RPMI8226 (cell line): ENCODE measurements at places on chromosomes 6 and 20.

DNA sequence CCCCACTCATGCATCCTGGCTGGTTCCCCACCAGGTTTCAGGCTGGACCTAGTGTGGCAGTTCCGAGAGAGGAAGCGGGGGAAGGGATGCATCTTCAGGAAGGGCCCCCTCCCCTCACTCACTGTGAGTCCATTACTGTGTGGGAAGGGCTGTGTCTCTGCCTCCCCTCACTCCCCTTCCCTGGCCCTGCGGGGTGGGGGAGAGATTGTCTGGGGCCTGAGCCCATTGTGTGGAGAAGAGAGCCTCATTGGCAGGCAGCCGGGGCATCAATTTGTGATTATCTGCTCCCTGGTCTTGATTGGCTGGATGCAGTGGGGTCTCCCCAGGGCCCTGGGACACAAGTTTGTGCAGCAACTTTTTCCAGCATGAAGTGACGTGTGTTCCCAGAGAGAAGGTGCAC is 4.1 kb upstream of the MYT1 start:
- DNase-seq, result no peak

DNA sequence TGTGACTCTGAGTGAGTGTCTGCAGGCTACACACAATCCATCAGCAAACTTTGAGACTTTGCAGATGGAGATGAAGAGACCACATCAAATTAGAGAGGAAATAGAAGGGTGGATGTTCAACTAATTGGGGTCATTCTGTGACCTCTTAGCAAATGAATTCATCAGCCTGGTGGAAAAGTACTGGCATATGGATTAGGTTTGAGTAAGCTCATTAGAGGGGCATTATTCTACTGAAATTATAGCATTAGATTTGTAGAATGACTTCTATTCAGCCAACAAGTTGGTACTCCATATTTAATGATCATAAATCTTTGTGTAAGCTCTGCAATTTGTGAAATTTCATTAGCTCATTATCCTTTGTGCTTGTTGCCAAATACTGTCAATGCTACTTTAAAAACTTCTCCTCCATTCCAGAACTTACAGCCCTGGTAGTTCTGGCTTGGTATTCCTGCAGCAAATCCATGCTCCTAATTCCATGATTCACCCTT is 63.8 kb downstream of the ADTRP start:
- no peak for DNase-seq

GRCh38 chr20:43681468-43681942 is 14.6 kb downstream of the MYBL2 start:
- DNase-seq, result peak; percentile 90

DNA sequence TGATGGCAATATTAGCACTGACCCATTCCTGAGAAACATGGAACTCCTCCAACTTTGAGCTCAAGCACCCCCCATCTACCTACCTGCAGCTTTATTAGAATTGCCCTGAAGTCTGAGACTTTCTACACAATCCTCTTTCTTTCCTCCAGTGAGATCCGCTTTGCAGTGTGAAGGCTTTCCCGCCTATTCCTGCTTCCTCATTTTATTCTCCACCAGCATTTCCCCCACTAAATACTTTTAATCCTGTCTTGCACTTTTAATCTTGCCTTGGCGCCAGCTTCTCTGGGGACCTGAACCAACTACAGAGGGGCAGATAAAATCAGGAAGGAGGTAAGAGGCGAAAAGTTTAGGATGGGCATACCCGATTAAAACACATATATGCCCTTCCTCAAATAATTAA is 178.1 kb upstream of the PRDM1 start:
- DNase-seq, result no peak

DNA sequence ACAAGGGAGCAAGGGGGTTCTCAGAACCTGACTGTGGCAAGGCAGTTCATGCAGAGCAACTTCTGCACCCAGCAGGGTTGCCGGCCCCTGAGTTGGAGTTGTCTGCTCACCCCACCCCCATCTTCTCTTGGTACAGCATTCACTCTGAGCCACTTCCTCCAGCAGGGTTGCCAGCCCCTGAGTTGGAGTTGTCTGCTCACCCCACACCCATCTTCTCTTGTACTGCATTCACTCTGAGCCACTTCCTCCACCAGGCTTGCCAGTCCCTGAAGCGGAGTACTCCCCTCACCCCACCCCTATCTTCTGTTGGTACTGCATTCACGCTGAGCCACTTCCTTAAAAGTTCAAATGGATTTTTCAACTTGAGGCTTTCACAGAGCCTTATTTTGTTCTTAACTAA is 79.7 kb upstream of the SYNDIG1 start:
- DNase-seq, result no peak

GRCh38 chr6:158313989-158314388 is 1.7 kb downstream of the TULP4 start:
- DNase-seq, result no peak

DNA sequence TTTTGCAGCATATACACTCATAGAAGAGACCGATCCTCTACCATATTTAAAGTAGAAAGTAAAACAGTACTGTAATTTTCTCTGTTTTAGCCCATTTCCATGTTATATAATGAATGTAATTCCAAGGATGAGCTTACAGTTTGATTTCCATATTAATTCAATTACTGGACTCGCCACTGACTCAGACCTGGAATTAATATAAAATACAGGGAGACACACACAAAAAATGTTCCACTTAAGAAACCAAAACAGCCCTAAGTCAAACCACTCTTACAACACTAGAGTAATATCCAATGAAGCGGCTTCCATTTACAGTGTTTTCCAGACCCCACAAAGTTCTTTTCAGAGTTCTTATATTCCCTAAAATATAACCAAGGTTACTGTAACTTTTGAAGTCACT is 110.6 kb downstream of the BACH2 start:
- DNase-seq, result no peak

DNA sequence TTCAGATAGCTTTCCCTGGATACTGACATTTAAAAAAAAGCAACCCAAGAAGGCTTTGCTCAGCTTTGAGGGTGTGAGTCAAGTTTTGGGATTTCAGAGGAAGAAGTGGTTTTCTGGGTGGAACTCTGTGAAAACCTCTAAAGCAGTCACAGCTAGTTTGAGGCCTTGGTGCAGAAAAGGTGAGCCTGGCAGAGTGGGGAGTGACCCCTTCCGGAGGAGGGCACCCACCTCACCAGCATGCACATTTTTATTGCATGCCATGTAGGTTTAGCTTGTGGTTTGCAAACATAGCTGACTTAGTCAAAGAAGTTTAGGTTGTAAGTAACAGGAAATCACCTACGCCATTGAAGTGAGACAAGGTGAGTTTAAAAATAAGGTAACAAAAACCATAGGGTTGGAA is 146.8 kb upstream of the PMEPA1 start:
- DNase-seq, result no peak

- no peak for DNase-seq
Observed at GRCh38 chr20:40942006-40942405, 86.6 kb upstream of the TOP1 start.

- DNase-seq, result no peak
Observed at GRCh38 chr20:2747676-2748235, 52.7 kb downstream of the CPXM1 start.

DNA sequence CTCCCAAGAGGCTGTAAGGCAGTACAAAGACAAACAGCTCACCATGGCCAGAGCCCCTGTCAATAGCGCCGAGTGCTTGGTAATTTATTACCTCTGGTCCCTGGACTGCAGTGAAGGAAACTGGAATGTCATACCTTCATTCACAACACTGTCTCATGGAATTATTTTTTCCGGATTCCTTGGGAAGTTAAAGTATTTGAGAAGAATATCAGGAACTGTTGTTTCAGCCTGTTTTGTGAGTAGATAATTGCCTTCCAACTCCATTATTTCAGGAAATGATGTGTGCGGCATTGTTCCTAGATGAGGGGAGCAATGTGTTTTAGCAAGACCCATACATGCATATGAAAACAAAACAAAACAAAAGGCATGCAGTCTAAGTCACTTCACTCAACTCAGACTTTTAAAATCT is 64.0 kb downstream of the BLOC1S5 start:
- DNase-seq, result no peak

GRCh38 chr20:19056909-19057308 is 155.5 kb upstream of the SLC24A3 start:
- DNase-seq, result no peak

- no peak for DNase-seq
Observed at GRCh38 chr6:124036384-124036783, 232.7 kb downstream of the NKAIN2 start.

- DNase-seq, result no peak
Observed at GRCh38 chr20:59324521-59325141, 24.2 kb downstream of the EDN3 start.

- DNase-seq, result no peak
Observed at GRCh38 chr20:2303673-2304072, 7.9 kb downstream of the TGM3 start.

DNA sequence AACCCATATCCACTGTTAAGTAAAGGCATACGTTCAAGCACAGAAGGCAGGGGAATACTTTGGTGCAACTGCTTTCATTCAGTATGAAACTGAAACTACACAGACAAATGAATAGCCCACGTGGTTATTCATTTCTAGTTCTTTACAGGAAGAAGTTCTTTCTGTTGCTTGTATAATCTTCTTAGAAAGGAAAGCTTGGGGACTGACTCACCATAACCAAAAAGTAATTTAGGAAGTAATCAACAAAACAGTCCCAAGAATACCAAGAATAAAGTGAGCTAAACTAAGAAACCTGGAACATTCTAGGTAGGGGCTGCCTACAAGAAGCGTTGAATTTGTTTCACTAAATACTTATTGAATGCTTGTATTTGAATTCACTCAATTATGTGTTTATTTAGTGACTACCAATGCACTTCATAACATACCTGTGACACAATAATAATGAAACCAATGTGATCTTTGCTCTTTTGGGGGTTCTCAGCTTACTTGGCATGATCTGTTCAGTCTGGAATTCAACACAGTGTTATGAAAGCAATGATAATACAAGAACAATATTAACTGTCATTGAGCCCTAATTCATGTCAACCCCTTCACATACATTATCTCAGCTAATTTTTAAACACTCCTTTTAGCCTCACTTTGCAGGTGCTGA is 25.1 kb upstream of the KIAA0408 start:
- peak; percentile 43 for DNase-seq

GRCh38 chr20:32993496-32994050 is 10.7 kb downstream of the SUN5 start:
- DNase-seq, result no peak
